Ovary (tissue), 10 donors: ENCODE measurements at places on chromosomes 2 and 18. TPM values are rescaled to one million over a fixed set of nuclear protein-coding genes. Genes with fewer than 3 reads are reported as not detected.

ASXL3 gene
- 7.0 TPM for total RNA-seq

FEV gene
- total RNA-seq = not detected

DNA sequence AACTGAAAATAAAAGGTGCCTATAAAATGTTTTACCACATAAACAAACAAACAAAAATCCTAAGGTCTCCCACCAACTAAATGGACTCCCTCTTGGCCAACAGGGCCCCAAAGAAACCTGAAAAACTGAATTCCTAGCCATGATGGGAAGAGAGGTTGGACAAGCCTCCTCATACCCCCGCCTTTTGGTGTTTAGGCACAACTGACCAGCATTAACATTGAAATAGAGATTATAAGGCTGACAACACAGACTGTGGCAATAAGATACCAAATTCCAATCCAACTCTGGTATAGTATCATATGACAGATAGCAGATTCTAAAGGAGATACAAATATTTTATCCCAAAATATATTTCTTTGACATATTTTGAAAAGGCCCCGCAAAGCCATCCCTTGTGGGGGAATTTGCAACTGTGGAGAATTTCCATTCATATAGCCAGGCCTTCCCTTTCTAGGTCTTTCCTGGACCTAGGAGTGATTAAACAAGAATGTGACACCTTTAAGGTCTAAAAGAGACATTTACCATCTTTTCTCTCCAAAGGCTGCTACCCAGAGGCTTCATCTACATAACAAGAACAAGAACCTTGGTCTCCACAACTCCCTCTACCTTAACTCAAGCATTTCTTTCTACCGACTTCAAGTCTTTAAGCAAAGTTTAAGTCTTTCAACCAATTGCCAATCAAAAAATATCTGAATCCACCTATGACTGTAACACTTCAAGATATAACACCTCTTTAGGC, 80.0 kb downstream of the CHN1 start:
- DNase-seq = no peak

- no peak for DNase-seq
Measured at GRCh38 chr2:42935692-42936671, 143.6 kb upstream of the HAAO start.

DYNAP gene
- total RNA-seq = not detected

GRCh38 chr2:16127276-16127940, 187.1 kb downstream of the MYCN start:
- DNase-seq = no peak

FAM228A gene
- 1.4 TPM for total RNA-seq
